Upper lobe of left lung (tissue), 6 donors: ENCODE measurements at places on chromosomes 13 and 19.

GRCh38 chr13:113226873-113227450, 17.5 kb downstream of the CUL4A start:
- no peak overlapping the region for H3K27ac ChIP-seq
- H3K36me3 ChIP-seq = peaks cover 38% of the 10 kb centered on the region
- no peak for DNase-seq
- H3K4me1 ChIP-seq = peaks cover 4% of the 10 kb centered on the region
- H3K27me3 ChIP-seq = no peaks in the 10 kb centered on the region
- H3K4me3 ChIP-seq = no peak overlapping the region

GRCh38 chr13:26813321-26813979, 52.9 kb upstream of the GPR12 start:
- H3K4me3 ChIP-seq = no peak overlapping the region
- no peak for DNase-seq
- H3K27me3 ChIP-seq = no peaks in the 10 kb centered on the region
- no peaks in the 10 kb centered on the region for H3K4me1 ChIP-seq
- H3K36me3 ChIP-seq = no peaks in the 10 kb centered on the region

GRCh38 chr13:60267498-60268202, 103.9 kb upstream of the DIAPH3 start:
- no peak for DNase-seq
- no peaks in the 10 kb centered on the region for H3K36me3 ChIP-seq
- H3K27ac ChIP-seq = peak overlapping the region; percentile 44
- no peaks in the 10 kb centered on the region for H3K4me1 ChIP-seq

- no peaks in the 10 kb centered on the region for H3K4me1 ChIP-seq
- no peak for DNase-seq
- no peak overlapping the region for H3K27ac ChIP-seq
- no peaks in the 10 kb centered on the region for H3K27me3 ChIP-seq
- H3K4me3 ChIP-seq = no peak overlapping the region
Observed at GRCh38 chr13:41299316-41300094, 11.6 kb upstream of the NAA16 start.

GRCh38 chr19:18223860-18224524, 2.2 kb downstream of the PDE4C start:
- H3K27ac ChIP-seq = peak overlapping the region; percentile 77
- peaks cover 17% of the 10 kb centered on the region for H3K4me1 ChIP-seq
- DNase-seq = peak; percentile 91
- H3K36me3 ChIP-seq = no peaks in the 10 kb centered on the region

- no peaks in the 10 kb centered on the region for H3K36me3 ChIP-seq
- DNase-seq = no peak
- H3K4me1 ChIP-seq = no peaks in the 10 kb centered on the region
- no peak overlapping the region for H3K27ac ChIP-seq
- no peak overlapping the region for H3K4me3 ChIP-seq
- H3K27me3 ChIP-seq = no peaks in the 10 kb centered on the region
Observed at GRCh38 chr19:17974551-17974950, 7.6 kb downstream of the KCNN1 start.

- H3K27me3 ChIP-seq = no peaks in the 10 kb centered on the region
- H3K36me3 ChIP-seq = no peaks in the 10 kb centered on the region
- peak overlapping the region; percentile 35 for H3K4me3 ChIP-seq
- no peak for DNase-seq
- peak overlapping the region; percentile 28 for H3K27ac ChIP-seq
- peaks cover 23% of the 10 kb centered on the region for H3K4me1 ChIP-seq
Observed at GRCh38 chr19:49128545-49129237, 9.3 kb downstream of the PPFIA3 start.

GRCh38 chr19:42023121-42023942, 29.3 kb upstream of the ATP1A3 start:
- no peak overlapping the region for H3K4me3 ChIP-seq
- no peak overlapping the region for H3K27ac ChIP-seq

- DNase-seq = no peak
- no peak overlapping the region for H3K27ac ChIP-seq
- no peaks in the 10 kb centered on the region for H3K36me3 ChIP-seq
Observed at GRCh38 chr13:48294653-48295052, 8.9 kb upstream of the RB1 start.

DNA sequence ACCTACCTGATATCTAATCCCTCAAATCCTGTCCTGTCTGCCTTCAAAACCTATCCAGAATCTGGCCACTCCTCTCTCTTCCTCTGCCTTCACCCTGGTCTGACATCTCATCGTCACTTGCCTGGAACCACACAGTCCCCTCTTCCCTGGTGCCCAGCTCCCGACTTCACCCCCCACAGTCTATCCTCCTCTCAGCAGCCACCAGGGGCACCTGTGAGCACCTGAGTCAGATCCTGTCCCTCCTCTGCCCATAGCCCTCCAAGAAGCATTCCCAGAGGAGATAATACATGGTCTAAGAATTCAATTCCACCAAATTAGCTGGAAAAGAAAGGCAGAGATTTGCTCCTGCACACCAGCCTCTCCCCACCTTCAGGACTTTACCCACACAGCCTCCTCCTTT, 48.9 kb downstream of the ZNRF4 start:
- H3K4me1 ChIP-seq = no peaks in the 10 kb centered on the region
- no peaks in the 10 kb centered on the region for H3K36me3 ChIP-seq
- H3K27ac ChIP-seq = no peak overlapping the region

- peaks cover 31% of the 10 kb centered on the region for H3K36me3 ChIP-seq
- peak overlapping the region; percentile 62 for H3K4me3 ChIP-seq
- peak; percentile 86 for DNase-seq
Observed at GRCh38 chr19:38386971-38387549, 774 bp downstream of the GGN start.

- H3K27ac ChIP-seq = peak overlapping the region; percentile 45
- no peaks in the 10 kb centered on the region for H3K27me3 ChIP-seq
- no peaks in the 10 kb centered on the region for H3K36me3 ChIP-seq
- peaks cover 41% of the 10 kb centered on the region for H3K4me1 ChIP-seq
- DNase-seq = no peak
- no peak overlapping the region for H3K4me3 ChIP-seq
Observed at GRCh38 chr13:40403509-40404241, 262.8 kb downstream of the FOXO1 start.

GRCh38 chr19:45428384-45429231, 4.9 kb upstream of the ERCC1 start:
- no peak for DNase-seq
- peak overlapping the region; percentile 29 for H3K27ac ChIP-seq
- no peaks in the 10 kb centered on the region for H3K36me3 ChIP-seq
- peak overlapping the region; percentile 53 for H3K4me3 ChIP-seq

- peak overlapping the region; percentile 95 for H3K4me3 ChIP-seq
- H3K4me1 ChIP-seq = peaks cover 35% of the 10 kb centered on the region
- peaks cover 7% of the 10 kb centered on the region for H3K36me3 ChIP-seq
- no peak for DNase-seq
Observed at GRCh38 chr19:29212356-29212647, 649 bp downstream of the UQCRFS1 start.

DNA sequence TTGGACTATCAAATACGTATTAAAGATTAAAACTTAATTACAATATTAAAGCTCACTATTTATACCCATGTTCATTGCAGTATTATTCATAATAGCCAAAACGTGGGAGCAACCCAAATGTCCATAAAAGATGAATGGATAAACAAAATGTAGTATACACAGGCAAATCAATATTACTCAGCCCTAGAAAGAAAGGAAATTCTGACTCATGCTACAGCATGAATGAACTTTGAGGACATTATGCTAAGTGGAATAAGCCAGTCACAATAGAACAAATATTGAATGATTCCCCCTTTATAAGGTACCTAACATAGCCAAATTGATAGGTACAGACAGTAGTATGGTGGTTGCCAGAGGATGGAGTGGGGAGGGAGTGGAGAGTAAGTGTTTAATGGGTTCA, 457.3 kb downstream of the FGF14 start:
- no peak overlapping the region for H3K27ac ChIP-seq
- H3K4me1 ChIP-seq = no peaks in the 10 kb centered on the region
- H3K36me3 ChIP-seq = no peaks in the 10 kb centered on the region
- DNase-seq = no peak
- no peak overlapping the region for H3K4me3 ChIP-seq
- H3K27me3 ChIP-seq = no peaks in the 10 kb centered on the region

- H3K36me3 ChIP-seq = no peaks in the 10 kb centered on the region
- peak; percentile 91 for DNase-seq
- peak overlapping the region; percentile 97 for H3K27ac ChIP-seq
- H3K27me3 ChIP-seq = no peaks in the 10 kb centered on the region
Observed at GRCh38 chr19:13055213-13056051, 47.2 kb downstream of the LYL1 start.

DNA sequence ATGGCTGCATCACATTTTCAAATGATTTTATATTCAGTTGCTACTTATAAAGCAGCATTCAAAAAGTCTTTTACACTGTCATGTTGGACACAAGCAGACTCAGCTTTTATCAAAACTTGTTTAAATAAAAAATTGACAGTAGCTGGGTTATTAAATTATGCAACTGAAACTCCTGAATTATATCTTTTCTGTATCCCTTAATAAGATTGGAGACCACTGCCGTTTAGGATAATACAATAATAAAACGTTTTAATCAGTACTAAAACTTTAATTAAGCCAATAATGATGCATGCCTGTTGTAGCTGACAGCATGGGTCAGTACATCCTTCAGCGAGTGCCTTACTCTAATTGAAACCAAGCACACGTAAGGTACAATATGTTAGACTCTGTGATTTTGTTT, 78.0 kb downstream of the DPY19L3 start:
- H3K4me1 ChIP-seq = no peaks in the 10 kb centered on the region
- H3K27me3 ChIP-seq = no peaks in the 10 kb centered on the region
- no peak for DNase-seq
- H3K27ac ChIP-seq = no peak overlapping the region

DNA sequence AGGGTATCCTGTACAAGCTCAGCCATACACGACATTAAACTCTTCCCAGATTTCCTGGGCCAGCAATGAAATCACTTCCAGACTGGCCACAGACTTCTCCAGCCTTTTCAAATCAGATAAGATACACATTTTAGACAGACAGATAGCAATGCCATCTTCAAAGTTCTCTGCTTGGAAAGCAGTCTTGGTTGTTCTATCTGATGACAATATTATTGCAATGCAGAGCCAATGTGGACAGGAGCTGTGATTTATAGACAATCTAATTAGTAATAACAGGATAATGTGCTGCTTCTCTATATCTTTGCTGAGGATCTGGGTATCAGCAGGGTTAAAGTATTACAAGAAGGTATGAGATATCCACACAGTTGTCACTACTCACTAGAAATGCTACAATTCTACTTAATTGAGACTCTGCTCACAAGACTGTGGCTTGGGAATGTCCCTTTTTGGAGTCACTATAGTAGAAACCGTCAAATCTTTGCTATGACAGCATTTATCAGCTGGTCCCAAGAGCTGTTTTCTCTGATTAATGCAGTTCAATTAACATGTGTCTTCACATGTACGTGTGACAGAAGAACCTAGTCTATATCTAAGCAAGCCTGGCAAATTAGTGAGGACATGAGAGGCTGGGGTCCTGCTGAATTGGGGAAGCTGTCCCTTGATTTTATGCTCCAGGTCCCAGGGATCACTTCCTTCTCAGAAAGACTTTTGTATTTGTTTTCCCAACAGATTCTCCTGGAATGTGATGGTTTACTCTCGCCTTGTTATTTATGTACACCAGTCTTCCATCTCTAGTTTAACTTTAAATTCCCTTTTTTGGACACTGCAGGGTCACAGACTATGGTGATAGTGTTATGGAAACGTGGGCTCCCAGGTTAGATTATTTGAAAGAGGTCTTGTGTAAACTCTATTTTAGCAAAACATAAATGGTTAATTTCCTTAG, 68.8 kb downstream of the COL4A1 start:
- no peak overlapping the region for H3K4me3 ChIP-seq
- no peak for DNase-seq
- no peaks in the 10 kb centered on the region for H3K27me3 ChIP-seq
- peak overlapping the region; percentile 68 for H3K27ac ChIP-seq
- peaks cover 30% of the 10 kb centered on the region for H3K4me1 ChIP-seq
- no peaks in the 10 kb centered on the region for H3K36me3 ChIP-seq

DNA sequence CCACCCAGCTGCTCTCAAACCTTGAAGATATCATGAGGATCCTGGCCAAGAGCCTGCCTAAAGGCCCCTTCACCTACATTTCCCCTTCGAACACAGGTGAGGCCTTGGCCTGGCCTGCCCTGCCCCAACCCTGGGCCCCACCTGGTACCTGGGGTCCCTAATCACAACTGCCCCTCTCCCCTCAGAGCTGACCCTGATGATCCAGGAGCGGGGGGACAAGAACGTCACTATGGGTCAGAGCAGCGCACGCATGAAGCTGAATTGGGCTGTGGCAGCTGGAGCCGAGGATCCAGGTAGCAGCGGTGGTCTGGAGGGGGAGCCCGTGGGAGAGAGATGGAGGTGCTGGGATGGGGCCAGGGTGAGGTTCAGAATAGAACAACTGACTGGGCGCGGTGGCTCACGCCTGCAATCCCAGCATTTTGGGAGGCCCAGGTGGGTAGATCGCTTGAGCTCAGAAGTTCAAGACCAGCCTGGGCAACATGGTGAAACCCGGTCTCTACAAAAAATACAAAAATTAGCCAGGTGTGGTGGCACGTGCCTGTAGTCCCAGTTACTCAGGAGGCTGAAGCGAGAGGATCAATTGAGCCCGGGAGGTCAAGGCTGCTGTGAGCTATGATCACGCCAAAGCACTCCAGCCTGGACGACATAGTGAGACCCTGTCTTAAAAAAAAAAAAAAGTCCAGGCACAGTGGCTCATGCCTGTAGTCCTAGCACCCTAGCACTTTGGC, 17.5 kb downstream of the DDX39A start:
- peaks cover 4% of the 10 kb centered on the region for H3K4me1 ChIP-seq
- H3K4me3 ChIP-seq = no peak overlapping the region
- no peaks in the 10 kb centered on the region for H3K27me3 ChIP-seq

GRCh38 chr13:28470296-28470695, 24.6 kb downstream of the FLT1 start:
- peaks cover 10% of the 10 kb centered on the region for H3K4me1 ChIP-seq
- no peak overlapping the region for H3K4me3 ChIP-seq
- no peak overlapping the region for H3K27ac ChIP-seq

- DNase-seq = no peak
- no peak overlapping the region for H3K4me3 ChIP-seq
- H3K36me3 ChIP-seq = no peaks in the 10 kb centered on the region
- no peaks in the 10 kb centered on the region for H3K27me3 ChIP-seq
Observed at GRCh38 chr13:98410612-98411011, 166.3 kb downstream of the STK24 start.

GRCh38 chr19:1507763-1508506, 4.9 kb downstream of the ADAMTSL5 start:
- peaks cover 24% of the 10 kb centered on the region for H3K4me1 ChIP-seq
- no peaks in the 10 kb centered on the region for H3K36me3 ChIP-seq
- DNase-seq = peak; percentile 84
- H3K4me3 ChIP-seq = peak overlapping the region; percentile 52
